ENCODE measurements at places on chromosomes 2 and 18.

- DNase-seq = no peak
Measured at GRCh38 chr2:186590759-186591505, 1.1 kb downstream of the ITGAV start.

DNA sequence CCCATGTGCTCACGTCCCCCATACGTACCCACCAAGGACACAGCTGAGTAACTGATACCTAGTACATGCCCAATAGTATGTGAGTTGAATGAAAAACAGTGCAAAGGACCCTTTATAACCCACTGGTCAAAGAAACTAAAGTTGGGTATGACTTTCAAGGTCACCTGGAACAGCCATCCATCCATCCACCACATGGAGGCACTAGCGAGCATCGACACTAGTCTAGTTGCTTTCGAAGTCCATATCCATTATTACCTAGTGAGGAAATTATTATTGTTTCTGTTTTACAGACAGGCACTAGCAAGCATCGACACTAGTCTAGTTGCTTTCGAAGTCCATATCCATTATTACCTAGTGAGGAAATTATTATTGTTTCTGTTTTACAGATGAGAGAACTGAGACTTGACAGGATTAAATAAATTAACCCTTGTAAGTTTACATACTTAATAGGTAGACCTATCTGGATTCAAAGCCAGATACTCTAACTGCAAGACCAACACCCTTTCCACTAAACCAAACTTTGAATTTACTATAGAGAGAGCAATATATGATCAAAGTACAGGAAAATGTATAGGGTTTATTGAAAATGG is 233.7 kb downstream of the METTL4 start:
- DNase-seq = peak; percentile 27

- DNase-seq = no peak
Measured at GRCh38 chr2:45496869-45497268, 114.2 kb downstream of the SRBD1 start.

DNA sequence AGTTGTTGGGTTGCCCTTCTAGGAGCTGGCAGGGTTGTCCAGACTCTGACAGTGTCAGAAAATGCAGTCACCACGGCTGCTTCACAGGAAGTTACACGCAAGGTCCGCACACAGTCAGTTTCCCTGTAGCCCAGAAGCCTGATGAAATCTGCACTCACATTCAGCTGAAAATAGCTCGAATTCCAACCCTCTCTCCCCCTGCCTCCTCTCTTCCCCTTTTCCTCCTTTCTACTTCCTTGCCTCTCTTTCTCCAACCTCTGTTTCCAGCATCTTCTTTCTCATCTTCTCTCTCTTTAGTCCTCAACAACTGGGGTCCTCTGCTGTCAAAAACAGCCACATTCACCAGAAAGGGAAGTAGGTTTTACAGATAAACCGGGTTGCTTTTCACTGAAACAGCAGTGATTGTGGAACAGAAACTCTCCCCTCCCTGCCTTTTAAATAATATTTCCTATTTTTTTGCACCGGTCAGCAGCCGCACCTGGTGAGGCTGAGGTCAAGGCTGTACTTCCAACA is 69.3 kb downstream of the BCL11A start:
- DNase-seq = no peak

DNA sequence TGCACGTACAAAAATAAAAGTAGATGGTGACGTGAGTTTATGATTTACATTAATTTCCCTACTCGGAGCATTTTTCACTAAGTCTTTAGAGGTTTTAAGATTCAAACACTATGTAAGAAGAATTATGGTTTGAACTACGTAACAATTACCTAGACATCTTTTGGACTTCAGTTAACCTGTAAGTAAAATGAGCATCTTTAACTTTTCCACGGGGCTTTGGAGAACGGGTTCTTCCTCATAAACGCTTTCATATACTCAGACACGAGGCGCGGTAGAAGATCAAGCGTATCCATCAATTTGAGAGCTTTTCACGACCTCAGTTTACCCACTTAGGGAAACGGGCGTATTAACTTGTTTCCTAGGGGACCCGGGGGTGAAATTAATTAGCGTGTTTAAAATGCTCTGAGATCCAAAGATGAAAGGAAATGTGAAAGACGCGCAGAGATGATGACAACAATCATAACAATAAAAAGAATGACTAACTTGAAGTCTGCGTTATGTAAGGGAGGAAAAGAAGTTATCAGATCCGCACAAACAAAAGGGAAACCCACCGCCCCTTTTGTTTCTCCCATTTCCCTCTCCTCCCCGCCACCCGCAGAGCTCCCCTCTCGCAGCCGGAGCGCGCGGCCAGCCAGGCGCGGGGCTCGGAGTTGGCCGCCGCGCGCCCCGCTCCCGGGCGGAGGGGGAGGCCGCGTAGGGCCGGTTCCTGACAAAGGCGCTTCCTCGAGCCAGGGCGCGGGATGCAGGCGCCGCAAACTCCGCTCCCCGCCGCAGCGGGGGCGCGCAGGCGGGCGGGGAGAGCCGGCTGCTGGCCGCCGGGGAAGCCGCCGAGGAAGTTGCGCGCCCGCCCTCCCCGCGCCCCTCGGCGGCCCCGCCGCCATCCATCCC is 807 bp downstream of the PELI1 start:
- DNase-seq = no peak

DNA sequence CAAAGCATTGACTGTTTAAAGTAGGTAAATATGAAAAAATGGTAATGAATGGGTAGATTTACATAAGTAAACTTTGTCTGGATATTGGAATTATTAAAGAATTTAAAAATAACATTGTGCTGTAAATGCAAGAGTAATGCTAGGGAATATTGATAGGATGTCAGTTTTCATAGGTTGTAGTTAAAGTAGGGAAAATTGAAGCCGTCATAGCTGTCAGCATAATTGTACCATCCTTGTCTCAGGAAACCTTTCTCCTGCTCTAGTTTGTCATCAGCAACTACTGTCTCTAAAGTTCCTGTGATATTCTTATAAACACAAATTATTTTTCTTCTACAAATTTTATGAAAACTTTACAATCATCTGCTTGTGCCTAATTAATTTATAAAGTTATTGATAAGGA is 10.1 kb upstream of the SPAG16 start:
- no peak for DNase-seq

DNA sequence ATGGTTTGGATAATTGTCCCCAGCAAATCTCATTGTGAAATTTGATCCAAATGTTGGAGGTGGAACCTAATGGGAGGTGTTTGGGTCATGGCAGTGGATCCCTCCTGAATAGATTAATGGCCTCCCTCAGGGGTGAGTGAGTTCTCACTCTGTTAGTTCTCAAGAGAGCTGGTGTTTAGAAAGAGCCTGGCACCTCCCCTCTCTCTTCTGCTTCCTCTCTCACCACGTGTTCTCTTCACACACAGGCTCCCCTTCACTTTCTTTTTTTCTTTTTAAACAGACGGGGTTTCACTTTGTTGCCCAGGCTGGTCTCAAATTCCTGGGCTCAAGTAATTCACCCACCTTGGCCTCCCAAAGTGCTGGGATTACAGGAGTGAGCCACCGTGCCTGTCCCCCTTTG is 111.6 kb upstream of the LTBP1 start:
- DNase-seq = no peak

GRCh38 chr2:184890311-184890710 is 292.0 kb downstream of the ZNF804A start:
- no peak for DNase-seq

GRCh38 chr2:25482341-25482740 is 140.6 kb upstream of the DNMT3A start:
- DNase-seq = no peak

DNA sequence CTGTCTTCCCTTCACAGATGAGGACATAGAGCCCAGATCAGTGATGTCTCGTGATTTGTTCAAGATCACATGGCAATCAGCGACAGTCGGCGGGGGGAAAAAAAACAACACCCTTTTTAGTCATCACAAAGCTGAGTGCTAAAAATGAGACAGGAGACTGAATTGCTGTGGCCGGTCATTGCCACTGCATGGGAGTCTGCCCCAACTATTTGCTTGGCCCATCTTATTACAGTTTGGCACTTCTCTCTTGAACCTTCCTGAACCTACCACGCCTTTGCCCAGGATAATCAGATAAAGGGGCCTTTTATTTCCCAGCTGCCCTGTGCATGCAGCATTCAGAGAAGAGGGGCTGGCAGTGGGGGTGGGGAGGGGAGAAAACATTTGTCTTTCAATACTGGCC is 42.7 kb downstream of the SETBP1 start:
- DNase-seq = no peak

GRCh38 chr2:85682378-85682777 is 11.8 kb upstream of the GNLY start:
- peak; percentile 15 for DNase-seq

- DNase-seq = peak; percentile 93
Measured at GRCh38 chr2:56183643-56184499, at the start of gene CCDC85A. TSS of gene CCDC85A (plus strand) at chr2:56183990. CDS start at chr2:56184625, 635 bp downstream.

GRCh38 chr2:57296795-57297517 is 749.6 kb upstream of the VRK2 start:
- DNase-seq = no peak

DNA sequence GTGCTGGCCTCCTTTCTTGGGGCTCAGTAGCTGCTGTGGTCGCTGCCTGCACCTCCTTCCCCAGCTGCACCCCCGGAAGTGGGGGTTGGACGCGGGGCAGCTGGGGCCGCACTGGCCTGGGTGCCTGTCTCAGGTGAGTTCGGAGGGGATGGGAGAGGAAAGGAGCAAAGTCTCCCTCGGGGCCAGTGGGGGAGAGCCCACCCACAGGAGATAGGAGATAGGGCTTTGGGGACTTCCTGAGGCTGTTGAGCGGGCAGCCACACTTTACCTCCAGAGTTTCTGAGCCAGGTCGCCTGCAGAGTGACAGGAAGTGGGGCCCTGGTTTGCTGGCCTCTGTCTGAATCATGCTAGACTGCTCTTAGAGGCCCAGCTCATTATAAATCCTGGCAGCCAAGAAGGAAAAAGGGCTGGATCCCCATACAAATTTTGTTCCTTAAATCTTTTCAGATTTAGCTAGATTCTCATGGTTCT is 8.1 kb downstream of the MBP start:
- DNase-seq = no peak

- no peak for DNase-seq
Measured at GRCh38 chr2:58515827-58516573, 274.9 kb upstream of the FANCL start.

- no peak for DNase-seq
Measured at GRCh38 chr2:28615706-28616105, 119.8 kb downstream of the PLB1 start.

GRCh38 chr2:152301131-152301530 is 33.8 kb upstream of the FMNL2 start:
- no peak for DNase-seq

DNA sequence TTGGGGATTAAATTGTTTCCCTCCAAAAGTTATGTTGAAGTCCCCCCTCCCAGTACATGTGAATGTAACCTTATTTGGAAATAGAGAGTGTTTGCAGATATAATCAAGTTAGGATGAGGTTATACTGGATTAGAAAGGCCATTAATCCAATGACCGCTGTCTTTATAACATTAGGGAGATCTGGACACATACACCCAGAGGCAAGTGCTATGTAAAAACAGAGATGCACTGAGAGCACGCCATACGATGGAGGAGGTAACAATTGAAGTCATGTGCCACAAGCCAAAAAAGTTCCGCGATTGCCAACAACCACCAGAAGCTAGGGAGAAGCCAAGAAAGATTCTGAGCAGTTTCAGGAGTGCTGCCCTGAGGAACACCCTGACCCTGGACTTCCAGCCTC is 153.3 kb downstream of the RNF144A start:
- no peak for DNase-seq

GRCh38 chr18:39793609-39794008 is 2161.4 kb upstream of the PIK3C3 start:
- DNase-seq = no peak

DNA sequence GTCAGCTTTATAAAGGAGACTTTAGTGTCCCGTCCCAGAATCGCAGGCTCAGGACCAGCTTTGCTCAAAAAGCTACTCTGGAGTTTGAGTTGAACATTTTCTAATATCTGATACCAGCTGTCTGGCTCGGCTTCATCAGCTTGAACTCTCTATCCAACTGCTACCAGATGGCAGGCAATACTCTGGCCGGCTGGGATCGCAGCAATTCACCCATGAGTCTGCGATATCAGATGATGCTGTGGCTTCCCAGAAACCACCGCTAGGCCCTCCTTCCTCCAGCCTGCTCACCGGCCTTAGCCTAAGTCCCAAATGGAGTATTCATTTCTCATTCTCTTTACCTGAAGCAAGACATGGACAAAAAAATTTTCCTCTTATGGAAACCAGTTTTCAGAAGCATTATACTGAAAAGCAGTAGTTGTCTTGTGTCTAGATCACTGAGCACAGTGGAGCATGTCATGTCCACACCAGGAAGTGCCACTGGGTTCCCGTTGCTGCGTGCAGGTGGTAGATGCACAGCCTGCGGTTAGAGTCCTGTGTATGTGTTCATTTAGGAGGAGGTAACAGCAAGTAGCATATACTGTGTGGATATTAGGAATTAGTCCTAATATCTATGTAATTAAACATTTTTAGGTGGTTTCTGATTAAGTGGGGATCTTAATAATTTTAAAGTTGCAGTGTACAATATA is 162.0 kb upstream of the SOX11 start:
- no peak for DNase-seq

DNA sequence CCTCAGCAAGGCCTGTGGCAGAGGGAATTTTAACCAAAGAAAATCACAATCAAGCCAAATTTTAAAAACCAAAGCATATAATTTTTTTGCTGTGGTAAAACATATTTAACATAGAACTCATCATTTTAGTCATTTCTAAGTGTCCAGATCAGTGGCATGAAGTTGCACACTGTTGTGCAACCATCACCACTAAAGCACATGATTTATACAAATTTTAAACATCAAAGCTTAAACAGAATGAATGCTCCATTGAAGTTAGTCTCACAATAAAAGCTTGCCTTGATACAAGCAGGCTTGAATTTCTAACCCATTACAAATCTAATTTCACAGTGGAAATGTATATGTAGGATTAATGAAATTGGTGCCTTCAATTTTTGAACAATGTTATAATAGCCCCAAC is 31.2 kb downstream of the FTCDNL1 start:
- no peak for DNase-seq

DNA sequence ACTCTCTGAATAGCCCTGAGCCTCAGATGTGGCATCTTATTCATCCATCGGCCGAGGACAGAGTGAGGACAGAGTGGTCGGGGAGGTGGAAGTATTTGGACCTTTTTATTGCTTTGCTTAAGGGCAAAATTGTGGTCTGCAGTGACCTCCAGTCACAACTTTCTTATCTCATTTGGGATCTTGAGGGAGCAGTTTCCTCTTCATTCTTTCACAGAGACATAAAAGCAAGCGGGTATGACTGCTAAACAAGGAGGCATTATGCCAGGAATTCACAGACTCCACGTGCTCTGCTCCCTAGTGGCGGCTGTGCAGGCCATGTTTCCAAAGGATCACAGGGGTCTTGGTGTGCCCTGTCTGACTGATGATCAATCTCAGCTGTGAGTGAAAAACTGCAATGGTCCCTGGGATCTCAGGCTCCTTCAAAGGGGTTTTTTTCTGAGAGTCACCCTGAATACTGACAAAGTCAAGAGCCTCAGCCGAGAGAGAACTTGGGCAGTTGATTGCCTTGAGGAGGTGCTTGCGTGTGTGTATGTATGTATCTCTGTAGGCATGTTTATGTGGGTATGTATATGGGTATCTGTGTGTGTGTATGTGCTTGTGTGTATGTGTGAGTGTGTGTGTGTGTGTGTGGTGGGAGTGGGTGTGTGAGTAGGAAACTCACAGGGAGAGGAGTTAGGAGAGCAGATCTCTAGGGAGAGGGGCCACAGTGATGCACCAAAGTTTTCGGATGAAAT is 47.7 kb downstream of the RAPGEF4 start:
- DNase-seq = no peak

- DNase-seq = no peak
Measured at GRCh38 chr18:42742969-42743368, 372.5 kb downstream of the RIT2 start.

- no peak for DNase-seq
Measured at GRCh38 chr2:120596990-120597594, 138.6 kb upstream of the GLI2 start.

- no peak for DNase-seq
Measured at GRCh38 chr18:75211953-75212750, 1.6 kb downstream of the TSHZ1 start.

Measured in head of caudate nucleus (tissue), 42 donors.